Kidney epithelial cell (primary cell): ENCODE measurements at places on chromosomes 12 and 14. TPM values are rescaled to one million over a fixed set of nuclear protein-coding genes. Genes with fewer than 3 reads are reported as not detected.

DNA sequence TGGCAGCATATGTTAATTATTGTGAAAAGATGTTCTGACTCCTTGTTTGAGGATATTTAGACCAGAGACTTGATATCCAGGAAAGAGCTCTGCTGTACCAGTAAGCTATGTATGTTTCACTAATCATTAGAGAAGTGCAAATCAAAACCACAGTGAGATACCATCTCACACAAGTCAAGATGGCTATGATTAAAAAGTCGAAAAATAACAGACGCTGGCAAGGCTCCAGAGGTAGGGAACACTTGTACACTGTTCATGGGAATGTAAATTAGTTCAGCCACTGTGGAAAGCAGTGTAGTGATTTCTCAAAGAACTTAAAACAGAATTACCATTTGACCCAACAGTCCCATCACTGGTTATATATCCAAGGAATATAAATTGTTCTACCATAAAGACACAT, 171.6 kb downstream of the DPY19L2 start:
- no peak for DNase-seq

GRCh38 chr12:34363050-34363673, 340.9 kb downstream of the ALG10 start:
- DNase-seq, result no peak

DNA sequence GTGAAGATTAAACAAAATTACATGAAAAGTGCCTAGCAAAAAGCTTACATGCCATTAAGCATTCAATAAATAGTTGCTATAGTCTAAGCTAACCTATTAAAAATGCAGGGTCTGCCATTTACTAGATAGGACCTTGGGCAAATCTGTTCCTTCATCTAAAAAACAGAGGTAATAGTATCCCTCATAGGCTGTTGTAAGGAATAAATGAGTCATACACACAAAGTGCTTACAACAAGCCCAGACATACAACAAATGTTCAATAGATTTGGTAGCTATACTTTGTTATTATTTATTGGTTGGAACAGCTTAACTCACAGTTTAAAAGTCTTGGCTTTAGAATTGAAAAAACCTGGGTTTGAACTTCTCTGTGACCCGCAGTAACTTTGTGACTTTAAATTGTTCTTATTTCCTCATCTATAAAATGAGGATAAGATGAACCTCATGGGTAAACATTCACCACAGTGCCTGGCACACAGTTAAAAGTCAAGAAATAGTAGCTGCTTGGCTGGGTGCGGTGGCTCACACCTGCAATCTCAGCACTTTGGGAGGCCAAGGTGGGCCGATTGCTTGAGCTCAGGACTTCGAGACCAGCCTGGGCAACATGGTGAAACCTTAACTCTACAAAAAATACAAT, 24.7 kb downstream of the HEATR5A start:
- DNase-seq, result no peak

DNA sequence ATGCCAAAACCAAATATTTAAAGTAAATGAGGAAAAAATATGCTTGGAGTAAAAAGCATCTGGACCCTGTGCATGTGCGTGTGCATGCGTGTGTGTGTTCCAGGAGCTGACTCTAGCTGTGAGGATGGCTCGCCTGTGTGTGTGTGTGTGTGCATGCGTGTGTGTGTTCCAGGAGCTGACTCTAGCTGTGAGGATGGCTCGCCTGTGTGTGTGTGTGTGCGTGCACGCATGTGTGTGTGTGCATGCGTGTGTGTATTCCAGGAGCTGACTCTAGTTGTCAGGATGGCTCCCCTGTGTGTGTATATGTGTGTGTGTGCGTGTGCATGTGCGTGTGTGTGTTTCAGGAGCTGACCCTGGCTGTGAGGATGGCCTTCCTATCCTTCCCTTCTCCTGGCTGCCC, 357.7 kb downstream of the CACNA1C start:
- DNase-seq, result no peak

DNA sequence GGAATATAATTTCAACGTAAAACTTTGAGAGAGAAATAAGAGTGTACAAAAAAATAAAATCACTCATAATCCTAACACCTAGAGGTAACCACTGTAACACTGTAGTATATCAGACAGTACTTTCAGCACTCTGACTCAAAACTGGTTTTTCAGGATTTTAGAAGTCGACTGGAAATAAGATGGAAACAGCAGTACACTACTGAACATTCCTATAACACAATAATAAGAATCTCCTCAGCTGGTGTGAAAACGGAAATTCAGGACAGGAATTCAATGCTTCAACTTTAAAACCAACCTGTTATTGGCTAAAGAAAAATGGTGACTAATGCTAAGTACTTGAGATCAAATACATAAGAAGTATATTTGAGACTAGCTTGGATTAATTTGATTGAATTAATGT, 12.3 kb upstream of the PITPNM2 start:
- DNase-seq, result no peak

Gene PTCSC3
- total RNA-seq, result not detected in 2 replicates

Gene MMP19
- 0.07 and 0.08 TPM in 2 replicates for total RNA-seq

DNA sequence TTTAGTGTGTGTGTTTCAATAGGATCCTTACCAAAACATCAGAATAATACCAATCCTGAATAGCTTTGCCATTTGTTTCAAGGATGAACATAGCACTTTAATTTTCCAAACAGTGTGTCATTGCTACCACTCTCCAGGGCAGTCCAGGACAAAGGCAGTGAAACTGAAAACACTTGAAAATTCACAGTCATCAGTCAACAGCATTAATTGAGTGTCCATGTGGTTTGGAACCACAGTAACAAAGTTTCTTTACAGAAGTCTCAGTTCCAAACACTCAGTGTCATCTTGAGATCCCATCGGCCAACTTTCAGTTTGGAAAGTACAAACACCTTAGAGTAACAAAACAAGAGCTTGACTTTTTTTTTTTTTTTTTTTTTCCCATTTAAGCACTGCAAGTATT, 228.4 kb upstream of the SOX5 start:
- DNase-seq, result no peak

DNA sequence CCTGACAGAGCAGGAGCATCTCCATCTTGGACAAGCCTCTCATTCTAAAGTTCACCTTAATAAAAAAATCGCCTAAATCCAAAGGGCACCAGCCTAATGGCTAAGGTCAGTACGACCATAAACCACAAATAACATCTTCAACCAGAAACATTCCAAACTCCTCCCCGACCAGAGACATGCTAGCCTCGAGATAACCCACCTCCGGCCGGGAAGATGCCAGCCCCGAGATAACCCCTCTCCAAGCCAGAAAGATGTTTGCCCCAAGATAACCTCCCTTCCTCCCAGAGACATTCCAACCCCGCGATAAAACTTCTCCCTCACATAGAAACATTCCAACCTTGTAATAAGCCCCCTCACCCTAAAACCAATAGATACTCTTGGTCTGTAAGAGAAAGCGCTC, 86.8 kb upstream of the PKP2 start:
- no peak for DNase-seq

Gene ACOT4
- total RNA-seq, result 4.3 and 5.1 TPM in 2 replicates

- DNase-seq, result no peak
These were observed 55.2 kb downstream of the SIX1 start for GRCh38 chr14:60594062-60594461.

Gene TAS2R46
- 0.33 and 0.41 TPM in 2 replicates for total RNA-seq

Gene GALNT8
- total RNA-seq, result 0.55 and 1.4 TPM in 2 replicates

DNA sequence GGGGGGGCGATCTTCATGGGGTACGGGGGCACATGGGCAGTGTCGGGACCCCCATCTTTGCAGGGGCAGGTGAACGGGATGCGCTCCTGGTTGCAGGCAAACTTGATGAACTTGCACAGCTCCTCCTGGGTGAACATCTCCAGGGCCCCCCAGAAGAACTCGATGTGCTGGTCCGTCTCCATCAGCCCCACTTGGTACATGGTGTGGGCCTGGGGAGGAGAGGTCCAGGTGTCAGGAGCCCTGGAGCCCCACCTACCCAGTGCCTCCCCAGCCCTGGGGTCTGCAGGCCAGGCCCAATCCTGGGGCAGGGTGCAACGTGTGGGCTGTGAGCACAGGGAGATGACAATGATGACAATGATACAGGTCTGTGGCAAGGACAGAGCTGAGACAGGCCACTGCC, 37.7 kb downstream of the TRAFD1 start:
- DNase-seq, result no peak

DNA sequence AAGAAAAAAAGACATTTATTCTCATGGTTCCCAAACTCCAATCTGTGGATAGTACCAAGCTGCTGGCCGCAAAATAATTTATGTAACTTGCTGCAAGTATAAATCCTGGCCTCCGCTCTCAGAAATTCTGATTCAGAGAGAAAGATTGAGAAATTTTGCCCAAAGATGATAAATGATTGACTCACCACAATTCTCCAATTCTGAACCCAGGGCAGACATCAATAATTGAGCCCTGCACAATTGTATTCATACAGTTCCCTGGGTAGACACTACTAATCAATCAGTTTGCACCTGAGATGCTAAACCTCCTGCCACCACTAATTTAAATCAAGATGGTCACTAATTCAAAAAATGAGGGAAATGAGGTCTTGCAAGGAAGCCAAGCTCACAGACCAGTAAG, 38.2 kb downstream of the TRPV4 start:
- no peak for DNase-seq

- DNase-seq, result no peak
These were observed 45.7 kb upstream of the OTX2 start for GRCh38 chr14:56855891-56856461.

DNA sequence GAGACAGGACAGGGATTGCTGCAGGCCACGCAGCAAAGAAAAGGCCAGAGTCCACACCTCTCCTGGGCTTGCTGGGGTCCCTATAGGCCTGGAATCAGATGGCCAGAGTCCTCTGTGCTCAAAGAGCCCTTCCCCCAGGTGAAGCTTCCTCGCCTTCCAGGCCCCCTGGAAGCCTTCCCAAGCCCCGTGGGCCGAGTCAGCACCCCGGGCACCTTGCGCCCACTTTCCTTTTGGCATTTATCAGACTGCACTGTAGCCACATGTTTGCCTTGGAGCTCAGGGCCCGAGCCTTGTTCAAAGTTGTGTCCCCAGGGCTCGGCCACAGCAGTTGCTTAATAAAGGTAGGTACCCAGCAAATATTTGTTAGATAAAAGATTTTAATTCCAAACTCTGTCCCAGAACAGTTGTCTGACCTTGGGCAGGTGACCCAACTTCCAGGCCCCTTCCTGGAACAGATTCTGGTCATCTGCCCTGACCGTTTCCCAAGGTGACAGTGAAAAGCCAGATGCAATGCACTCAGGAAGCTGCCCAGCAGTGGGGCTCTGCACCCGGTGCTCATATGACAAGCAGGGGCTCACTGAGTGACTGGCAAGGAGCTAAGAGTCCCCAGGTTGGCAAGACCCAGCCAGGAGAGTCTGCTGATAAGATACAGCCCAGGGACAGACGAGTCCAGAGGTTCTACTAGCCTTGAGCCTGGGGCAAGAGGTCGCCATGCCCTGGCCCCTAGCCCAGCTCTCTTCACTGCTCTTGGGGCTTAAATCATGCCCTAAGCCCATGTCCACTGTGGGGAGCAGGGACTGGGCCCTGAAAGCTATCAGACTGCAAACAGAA, 81.2 kb downstream of the PITPNM2 start:
- DNase-seq, result no peak

DNA sequence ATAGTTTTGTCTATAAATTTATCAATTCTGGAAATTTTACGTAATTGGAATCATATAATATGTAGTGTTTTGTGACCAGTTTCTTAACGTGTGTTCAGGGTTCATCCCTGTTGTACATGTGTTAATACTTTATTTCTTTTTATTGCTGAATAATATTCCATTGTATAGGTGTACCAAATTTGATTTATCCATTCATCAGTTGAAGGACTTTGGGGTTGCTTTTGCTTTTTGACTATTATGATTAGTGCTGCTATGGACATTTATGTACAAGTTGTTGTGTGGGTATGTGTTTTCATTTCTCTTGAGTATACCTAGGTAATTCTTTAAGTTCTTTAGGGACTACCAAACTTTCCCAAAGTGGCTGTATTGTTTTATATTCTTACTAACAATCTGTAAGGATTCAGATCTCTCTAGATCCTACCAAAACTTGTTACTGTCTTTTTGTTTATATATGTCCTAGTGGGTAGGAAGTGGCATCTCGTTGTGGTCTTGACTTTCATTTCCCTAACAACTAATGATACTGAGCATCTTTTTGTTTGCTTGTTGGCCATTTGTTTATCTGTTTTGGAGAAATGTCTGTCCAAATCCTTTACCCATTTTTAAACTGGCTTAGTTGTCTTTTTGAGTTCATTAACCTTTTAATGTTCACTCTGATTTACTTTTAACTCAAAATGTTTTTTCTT, 14.9 kb downstream of the VRK1 start:
- DNase-seq, result no peak
